Hepatocyte (in vitro differentiated cells): ENCODE measurements at places on chromosomes 6 and 20. TPM values are rescaled to one million over a fixed set of nuclear protein-coding genes. Genes with fewer than 3 reads are reported as not detected.

The FOXF2 gene
- polyA plus RNA-seq: 24.9 and 31.5 TPM in 2 replicates

The UBE2V1 gene
- 112 and 114 TPM in 2 replicates for polyA plus RNA-seq

The RAD21L1 gene
- polyA plus RNA-seq: not detected in 2 replicates

The BMP2 gene
- polyA plus RNA-seq: 54.9 and 64.6 TPM in 2 replicates

The APOM gene
- polyA plus RNA-seq: 28.2 and 40.7 TPM in 2 replicates

GRCh38 chr20:34240693-34241615 is at the start of gene ASIP:
TSS of gene ASIP (plus strand) at chr20:34241423. CDS start at chr20:34260375, 18,952 bp downstream.
- DNase-seq: no peak

DNA sequence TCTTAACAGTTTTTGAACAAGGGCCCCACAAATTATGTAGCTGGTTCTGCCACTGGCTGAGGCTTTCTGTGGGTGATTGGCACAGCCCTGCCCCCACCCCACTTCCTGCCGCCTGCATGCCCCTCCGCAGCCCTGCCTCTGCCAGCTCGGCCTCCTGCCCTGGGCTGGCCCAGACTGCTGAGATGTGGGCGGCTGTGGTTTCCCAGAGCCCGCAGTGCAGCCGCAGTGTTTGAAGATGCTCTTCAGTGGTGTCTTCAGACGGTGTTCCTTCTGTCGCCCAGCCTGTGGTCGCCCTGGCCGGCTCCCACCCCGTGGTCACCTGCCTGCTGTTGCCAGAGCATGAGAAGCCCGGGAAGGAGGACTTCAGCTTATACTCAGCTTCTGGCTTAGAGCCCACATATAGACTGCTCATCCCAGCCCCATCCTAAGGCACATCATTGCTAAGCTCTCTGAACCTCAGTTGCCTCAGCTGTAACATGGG is 154.3 kb downstream of the VEGFA start:
- no peak for DNase-seq

GRCh38 chr6:11025921-11026635 is 18.0 kb downstream of the ELOVL2 start:
- peak; percentile 7 for DNase-seq

DNA sequence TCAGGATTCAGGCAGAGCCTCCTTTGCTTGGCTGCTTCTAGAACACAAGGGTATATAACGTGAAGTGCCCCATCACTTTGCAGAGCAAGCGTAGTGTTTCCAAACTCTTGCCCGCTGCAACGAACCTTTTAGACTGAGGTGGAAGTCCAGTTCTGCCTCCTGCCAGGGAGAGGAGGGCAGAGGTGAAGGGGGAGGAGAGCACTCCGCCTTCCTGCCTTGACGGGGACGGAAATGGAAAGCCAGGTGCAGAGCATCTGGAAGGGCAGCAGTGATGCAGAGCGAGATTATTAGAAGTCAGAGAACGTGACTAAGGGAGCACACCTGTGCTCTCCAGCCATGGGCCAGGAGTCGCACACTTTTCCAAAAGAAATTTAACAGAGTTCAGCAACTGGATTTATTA is 63.4 kb downstream of the RREB1 start:
- peak; percentile 43 for DNase-seq

GRCh38 chr6:33273129-33273923 is 1.5 kb downstream of the RPS18 start:
- no peak for DNase-seq

- DNase-seq: no peak
Measured at GRCh38 chr6:151284012-151284411, 44.2 kb downstream of the AKAP12 start.
